ENCODE measurements at places on chromosomes 12 and 14.

DNA sequence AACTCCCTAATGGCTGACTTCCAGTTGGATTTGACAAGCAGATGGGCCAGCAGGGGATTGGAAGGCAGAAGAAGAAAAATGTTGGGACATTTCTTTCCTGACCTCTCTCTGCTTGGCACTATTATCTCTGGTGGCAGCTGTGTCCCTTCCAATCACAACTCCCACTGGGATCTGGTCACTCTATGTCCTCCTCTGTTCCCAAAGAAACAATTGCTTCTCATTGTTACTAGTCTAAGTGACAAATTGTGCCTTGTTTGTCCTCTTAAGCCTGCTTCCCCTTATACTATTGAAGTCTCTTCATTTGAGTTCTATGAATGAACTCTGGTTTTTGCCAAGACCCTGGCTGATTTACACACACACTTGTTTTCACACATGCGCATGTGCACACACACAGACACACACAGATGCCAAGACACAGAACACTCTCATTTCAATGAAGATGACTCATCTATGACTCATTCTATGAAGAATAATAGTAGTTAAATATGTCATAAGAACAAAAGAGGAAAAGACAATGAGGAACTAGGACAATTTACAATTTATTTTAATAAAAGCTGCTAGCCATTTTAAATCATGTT is 83.0 kb upstream of the FAR2 start:
- DNase-seq = no peak

GRCh38 chr12:123050331-123050831 is 69.9 kb downstream of the ARL6IP4 start:
- peak; percentile 64 for DNase-seq

DNA sequence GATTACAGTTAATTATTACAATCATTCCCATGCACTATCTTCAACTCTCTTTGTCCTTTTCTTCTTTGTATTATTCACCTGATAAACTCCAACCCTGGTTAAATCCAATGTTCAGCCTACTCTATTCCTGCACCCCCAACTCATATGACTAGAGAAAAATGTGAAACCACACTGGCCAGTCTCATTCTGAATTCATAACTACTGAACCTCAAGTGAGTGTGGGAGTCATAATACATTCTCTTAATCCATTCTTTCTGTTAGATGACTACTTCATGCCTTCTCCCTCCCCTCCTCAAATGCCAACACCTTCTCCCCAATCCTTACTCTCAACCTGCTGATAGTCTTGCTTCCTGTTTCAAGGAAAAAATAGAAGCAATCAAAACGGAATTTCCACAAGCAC is 22.3 kb upstream of the ITPR2 start:
- DNase-seq = no peak

- no peak for DNase-seq
These were observed 30.1 kb upstream of the PNMA1 start for GRCh38 chr14:73744175-73744867.

DNA sequence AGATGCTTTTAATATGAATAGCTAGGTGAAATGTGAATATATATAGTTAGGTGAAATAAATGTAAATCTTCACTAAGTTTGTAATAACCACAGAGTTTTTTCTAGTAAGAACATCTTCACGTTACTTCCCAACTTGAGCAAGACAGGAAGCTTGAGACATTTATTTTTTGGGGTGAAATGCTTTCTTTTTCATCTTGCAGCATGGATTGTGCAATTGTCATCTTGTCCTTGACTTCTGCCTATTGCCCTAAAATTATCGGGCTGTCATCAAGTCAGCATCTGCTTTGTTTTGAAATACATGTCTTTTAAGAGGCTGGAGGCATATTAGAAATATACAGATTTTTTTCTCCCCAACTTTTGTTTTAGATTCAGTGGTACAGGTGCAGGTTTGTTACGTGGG is 433.9 kb downstream of the PCNX1 start:
- DNase-seq = no peak

- DNase-seq = peak; percentile 50
These were observed 31.0 kb upstream of the NPFF start for GRCh38 chr12:53538209-53538689.

DNA sequence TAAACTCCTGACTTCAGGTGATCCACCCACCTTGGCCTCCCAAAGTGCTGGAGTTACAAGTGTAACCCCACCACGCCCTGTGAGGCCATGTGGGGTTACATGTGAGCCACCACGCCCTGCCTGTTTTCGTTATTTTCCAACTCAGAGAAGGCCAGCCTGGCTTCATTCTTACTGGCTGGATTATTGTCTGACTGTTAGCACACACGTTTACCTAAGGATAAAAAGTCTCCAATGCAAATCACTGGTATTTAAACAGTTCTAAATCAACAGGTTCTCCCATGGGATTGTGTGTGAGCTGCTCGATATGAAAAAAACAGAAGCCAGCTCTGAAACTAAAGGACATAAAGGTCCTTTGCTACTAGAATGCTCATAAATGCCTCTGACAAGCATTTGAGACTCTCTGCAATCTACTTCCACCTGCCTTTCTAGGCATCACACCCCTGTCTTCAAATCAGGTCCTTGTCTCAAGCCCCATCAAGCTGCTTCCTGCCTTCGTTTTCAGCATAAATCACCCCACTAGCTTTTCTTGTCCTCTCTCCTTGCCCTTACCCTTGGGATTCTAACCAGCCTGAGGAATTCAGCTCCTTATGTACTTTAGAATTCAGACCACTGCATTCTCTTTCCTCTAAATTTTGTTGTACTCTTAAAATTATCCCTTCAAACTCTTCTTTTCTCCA is 265.0 kb downstream of the DUSP6 start:
- no peak for DNase-seq

DNA sequence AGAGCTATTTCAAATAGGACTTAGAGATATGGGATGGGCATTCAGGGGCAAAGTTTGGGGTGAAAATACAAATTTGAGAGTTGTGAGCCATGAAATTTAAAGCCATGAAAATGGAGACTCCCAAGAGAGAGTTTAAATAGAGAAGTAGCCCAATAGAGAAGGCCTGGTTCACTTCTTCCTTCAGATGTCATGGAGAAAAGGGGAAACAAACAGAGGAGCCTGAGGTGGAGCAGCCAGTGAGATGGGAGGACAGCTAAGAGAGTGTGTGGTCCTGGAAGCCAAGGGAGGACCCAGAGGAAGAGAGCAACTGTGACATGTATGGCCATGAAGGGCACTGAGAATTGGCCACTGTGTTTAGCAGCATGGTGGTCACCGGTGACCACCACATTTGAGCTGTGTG is 12.3 kb upstream of the DYNLL1 start:
- DNase-seq = no peak

GRCh38 chr12:28787151-28787550 is 361.9 kb upstream of the FAR2 start:
- DNase-seq = no peak
